ENCODE measurements at places on chromosomes 3 and 15. TPM values are rescaled to one million over a fixed set of nuclear protein-coding genes. Genes with fewer than 3 reads are reported as not detected.

GRCh38 chr3:187765342-187765741 lies 20.1 kb upstream of the BCL6 start:
- no peak for DNase-seq

DNA sequence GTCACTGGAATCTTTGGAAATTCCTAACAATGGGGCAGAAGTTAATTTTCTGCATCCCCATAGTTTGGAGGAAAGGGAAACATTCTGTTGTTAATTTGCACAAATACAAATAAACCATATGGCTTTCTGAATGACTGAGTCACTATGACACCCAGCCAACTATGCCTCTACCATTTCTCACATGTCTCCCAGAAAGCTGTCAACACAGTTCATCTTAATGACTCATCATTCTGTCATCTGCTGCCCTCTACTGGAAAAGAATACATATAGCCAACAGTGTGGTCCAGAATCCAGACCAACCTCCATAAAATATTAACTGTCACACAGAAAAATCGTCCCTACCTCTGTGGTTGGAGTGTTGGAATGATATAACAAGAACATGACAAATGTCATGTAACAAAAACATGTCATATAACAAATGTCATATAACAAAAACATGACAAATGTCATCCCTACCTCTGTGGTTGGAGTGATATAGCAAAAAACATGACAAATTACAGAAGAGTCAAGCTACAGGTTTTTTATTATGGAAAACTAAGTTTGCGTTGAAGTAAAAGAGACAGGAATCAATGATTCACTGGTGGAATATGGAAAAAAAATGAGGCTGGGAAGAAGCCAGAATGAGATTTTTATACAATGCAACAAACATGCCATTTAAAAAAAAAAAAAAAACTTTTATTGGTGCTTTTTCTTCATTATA lies 47.7 kb upstream of the GYG1 start:
- peak; percentile 47 for DNase-seq

Gene TM6SF1
- polyA plus RNA-seq = 5.0 TPM

GRCh38 chr3:41350441-41350840 lies 151.1 kb downstream of the CTNNB1 start:
- no peak for DNase-seq

Gene SEMA6D
- 52.5 TPM for polyA plus RNA-seq

Gene CCR3
- 0.21 TPM for polyA plus RNA-seq

- DNase-seq = no peak
These were observed 128.3 kb downstream of the SV2B start for GRCh38 chr15:91228383-91228782.

- no peak for DNase-seq
These were observed 9.1 kb upstream of the GNAI2 start for GRCh38 chr3:50226888-50227389.

DNA sequence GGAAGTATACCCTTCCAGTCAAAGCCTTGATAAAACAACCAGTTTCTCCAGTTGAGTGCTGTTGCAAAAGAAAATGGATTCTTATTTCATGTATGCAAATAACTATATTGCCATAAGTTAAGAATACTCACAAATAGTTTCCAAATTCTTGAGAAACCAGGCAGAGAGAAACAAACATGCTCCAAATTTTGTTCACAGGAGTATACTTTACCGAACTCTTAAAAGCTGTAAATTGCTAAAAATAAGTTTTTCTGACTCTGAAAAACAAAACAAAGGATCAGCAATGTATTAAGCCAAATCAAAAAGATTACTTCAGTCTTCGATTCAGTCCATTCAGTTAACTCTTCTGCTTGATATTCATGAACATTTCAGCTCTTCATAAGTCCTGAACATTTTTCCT lies 646.5 kb downstream of the MCTP2 start:
- DNase-seq = no peak

GRCh38 chr15:100170291-100171210 lies 171.2 kb downstream of the ADAMTS17 start:
- DNase-seq = no peak

Gene SCAPER
- 30.2 TPM for polyA plus RNA-seq

DNA sequence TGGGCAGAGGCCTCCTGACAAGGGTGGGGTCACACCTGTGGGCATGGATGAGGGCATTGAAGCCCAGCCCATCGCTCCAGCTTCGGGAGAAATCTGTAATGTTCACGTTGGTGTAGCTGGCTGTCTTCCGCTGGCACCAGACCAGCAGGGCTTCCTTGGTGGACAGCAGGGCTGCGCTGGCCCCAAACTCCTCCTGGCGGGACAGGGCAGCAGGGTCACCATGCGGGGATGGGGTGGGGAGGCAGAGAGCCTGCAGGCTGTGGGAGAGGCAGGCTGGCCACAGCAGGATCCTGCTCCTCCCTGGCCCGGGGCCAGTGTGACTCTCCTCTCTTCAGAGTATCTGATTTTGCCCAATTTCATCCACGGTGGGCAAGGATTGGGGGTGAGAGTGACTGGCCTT lies 6.0 kb downstream of the SPTBN5 start:
- DNase-seq = no peak

DNA sequence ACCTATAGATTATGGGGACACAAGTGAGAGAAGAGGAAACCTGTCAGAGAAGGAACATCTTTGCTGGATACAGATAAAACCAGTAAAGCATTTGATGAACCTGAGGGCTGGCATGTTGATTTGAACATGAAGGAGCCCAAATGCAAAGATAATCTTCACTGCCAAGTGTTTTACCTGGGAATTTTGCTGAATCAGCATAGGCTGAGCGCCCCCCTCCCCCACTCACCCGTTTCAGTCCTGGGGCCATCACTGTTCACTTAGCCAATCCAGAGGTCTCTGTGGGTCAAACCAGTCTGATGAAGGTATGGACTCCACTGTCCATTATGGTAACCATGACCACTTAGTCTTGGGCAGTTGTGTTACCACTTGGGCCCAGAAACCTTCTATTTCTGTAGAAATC lies 466.0 kb upstream of the GRM7 start:
- DNase-seq = no peak

- DNase-seq = no peak
These were observed 10.5 kb downstream of the FILIP1L start for GRCh38 chr3:100103558-100104441.

- DNase-seq = no peak
These were observed 4.6 kb downstream of the DENND6A start for GRCh38 chr3:57688291-57688690.

- DNase-seq = no peak
These were observed 333.1 kb upstream of the KCNMB2 start for GRCh38 chr3:178203165-178203564.

DNA sequence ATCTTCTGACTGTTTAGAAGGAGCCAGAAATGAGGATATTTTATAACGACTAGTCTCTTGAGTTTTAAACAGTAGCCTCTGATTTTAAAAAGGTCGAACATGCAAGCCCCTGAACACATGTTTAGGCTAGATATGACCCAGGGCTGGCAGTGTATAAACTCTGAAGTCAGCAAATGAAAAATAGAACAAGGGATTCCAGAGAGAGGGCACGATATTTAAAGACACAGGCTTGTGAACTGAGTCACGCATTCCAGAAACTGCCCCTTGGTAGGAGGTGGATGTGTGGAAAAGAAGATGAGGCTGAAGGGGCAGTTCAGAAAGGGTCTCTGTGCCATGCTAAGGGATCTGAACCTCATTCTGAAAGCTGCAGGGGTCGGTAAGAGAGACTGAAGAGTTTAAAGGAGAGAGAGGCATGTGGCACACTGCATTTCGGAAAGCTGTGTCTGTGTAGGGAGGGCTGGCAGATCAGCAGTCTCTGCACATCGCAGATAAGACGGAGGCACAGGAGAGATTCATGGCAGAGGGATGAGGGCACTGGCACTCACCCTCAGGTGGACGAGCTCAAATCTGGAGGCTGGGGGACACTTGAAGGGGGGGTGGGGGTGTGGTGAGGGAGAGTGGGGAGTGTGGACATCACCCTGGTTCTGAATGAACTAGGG lies 22.1 kb downstream of the ST8SIA2 start:
- no peak for DNase-seq

- DNase-seq = no peak
These were observed 45.4 kb downstream of the LIPC start for GRCh38 chr15:58477170-58477569.

GRCh38 chr3:65352951-65353350 lies 665.2 kb upstream of the ADAMTS9 start:
- DNase-seq = no peak

Gene TLR9
- 0.31 TPM for polyA plus RNA-seq

- no peak for DNase-seq
These were observed 611.2 kb upstream of the CFAP20DC start for GRCh38 chr3:59660852-59661625.

DNA sequence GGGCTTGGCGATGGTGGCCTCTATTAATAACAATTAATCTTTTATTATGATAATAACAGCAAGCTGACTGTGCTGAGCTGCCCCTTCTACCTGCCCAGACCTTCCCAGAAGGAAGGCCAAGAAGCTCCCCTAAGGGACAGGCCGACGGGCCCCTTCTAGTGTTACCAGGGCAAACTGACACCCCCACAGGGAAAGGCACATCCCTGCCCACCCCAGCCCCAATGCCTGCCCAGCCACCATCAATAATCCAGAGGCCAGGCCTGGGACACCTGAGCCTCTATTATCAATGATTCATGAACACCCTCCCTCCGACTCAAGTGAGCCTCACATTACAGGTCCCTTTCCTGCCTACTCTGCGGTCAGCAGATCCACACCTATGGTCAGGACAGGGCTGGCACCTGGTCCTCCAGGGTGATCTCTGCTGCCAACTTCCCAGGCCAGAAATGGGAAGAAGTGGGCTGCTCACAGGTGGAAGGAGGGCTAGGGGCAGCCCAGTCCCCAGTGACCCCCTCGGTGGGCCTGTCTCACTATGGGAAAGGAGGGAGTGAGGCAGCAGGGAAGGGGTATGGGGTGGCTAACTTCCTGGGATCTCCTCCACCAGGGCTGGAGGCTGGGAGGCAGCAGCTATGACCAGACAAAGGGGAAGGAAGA lies 1.8 kb downstream of the TWF2 start:
- no peak for DNase-seq

DNA sequence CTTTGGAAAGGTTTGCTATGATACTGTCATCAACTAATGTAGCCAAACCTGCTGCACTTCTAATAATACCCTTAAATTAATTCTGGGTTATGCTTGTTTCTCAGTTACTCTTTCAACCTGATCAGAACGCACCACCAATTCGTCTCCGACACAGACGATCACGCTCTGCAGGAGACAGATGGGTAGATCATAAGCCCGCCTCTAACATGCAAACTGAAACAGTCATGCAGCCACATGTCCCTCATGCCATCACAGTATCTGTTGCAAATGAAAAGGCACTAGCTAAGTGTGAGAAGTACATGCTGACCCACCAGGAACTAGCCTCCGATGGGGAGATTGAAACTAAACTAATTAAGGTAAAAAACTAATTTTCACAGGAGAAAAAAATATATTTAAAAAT lies 7.9 kb upstream of the RPLP1 start:
- no peak for DNase-seq

DNA sequence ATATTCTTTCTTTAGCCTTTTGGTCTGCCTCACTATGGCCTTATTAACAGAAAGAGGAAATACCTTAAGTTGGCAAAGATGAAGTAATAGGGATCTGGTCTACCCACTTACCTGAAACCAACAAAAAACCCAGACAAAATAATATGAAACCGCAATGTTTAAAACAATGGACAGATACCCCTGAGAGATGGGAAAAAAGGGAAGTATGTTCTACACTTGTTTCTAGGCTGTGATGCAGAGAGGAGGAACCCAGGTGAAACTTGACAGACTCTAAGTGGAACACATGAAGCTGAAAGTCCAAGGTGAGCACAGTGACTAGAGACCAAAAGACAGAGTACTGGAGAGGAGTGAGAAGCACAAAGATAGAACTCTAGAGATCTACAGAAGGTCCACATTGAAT lies 78.4 kb downstream of the NR2E3 start:
- no peak for DNase-seq

DNA sequence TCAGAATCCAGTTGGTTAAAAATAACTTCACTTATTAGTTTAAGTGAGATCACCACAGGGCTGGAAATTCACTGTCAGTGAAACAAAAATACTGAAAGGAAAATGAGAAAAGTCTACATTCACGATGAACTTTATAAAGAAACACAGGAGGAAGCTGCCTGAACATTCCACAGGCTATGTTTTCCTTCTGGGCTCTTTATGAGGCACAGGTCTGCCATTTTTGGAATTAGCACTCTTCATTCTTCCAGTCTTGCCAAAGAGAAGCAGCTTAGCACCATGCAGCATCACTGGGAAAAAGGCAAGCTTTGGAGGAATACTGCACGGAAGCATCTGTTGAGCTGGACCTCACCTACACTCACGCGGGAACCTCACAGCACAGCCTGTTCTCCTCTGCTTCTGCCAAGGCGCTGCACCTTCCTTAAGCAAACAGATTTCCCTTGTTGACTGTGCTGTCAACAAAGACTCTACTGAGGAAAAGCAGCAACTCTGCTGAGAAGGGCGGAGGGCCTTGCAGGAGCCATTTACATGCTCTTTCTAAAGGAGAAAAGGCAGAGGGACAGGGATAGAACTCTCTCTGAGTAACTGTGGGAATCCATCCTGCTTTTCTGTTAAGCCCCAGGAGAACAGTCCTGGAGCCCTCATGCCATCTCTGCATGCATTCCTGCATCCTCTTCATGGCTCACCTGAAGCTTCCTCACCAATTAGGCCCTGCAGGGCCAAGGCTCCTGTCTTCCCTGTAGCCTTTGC lies 15.7 kb downstream of the SUSD5 start:
- no peak for DNase-seq

- DNase-seq = no peak
These were observed 40.6 kb upstream of the POLR2M start for GRCh38 chr15:57665939-57666338.

Gene CASR
- polyA plus RNA-seq = not detected

DNA sequence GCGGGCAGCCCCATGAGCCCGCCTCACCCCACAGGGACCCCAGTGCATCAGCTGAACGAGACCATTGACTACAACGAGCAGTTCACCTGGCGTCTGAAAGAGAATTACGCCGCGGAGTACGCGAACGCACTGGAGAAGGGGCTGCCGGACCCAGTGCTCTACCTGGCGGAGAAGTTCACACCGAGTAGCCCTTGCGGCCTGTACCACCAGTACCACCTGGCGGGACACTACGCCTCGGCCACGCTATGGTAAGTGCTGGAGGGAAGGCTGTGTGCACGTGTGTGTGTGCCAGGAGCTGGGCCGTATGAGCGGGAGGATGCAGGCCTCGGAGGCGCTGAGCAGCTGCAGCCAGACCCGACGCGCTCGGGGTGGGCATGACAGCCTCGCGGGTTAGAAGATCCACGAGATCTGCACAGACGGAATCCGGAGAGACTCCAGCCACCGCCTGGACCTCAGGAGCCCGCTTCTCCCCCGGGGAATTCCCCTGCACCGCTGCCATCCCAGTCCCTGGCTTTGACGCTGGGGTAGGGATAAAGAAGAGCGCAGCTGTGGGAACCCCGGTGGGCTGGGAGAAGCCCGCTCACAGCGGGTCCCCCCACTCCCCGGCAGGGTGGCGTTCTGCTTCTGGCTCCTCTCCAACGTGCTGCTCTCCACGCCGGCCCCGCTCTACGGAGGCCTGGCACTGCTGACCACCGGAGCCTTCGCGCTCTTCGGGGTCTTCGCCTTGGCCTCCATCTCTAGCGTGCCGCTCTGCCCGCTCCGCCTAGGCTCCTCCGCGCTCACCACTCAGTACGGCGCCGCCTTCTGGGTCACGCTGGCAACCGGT lies 2.6 kb downstream of the DUOXA2 start:
- DNase-seq = no peak

GRCh38 chr3:8519156-8519555 lies 17.5 kb downstream of the LMCD1 start:
- DNase-seq = no peak

- no peak for DNase-seq
These were observed 1.7 kb upstream of the C3orf33 start for GRCh38 chr3:155807823-155808222.

Gene RPUSD2
- 11.1 TPM for polyA plus RNA-seq

GRCh38 chr15:26590676-26591075 lies 182.2 kb downstream of the GABRB3 start:
- DNase-seq = no peak

Gene LHFPL4
- 0.33 TPM for polyA plus RNA-seq

All from right lung (tissue), 10 donors.